Putamen (tissue), 1 donor: ENCODE measurements at places on chromosomes 5 and 9.
A peak's percentile ranks its signal among the peaks of the same experiment; 100 is the strongest.

- DNase-seq: no peak
Measured at GRCh38 chr9:113790093-113790492, 86.0 kb upstream of the ZNF618 start.

GRCh38 chr5:123088031-123088805 lies 823 bp upstream of the PRDM6 start:
- DNase-seq: no peak

GRCh38 chr9:91681461-91682305 lies 258.1 kb upstream of the NFIL3 start:
- DNase-seq: peak; percentile 59

- DNase-seq: no peak
Measured at GRCh38 chr5:112641515-112642110, 96.1 kb upstream of the APC start.

DNA sequence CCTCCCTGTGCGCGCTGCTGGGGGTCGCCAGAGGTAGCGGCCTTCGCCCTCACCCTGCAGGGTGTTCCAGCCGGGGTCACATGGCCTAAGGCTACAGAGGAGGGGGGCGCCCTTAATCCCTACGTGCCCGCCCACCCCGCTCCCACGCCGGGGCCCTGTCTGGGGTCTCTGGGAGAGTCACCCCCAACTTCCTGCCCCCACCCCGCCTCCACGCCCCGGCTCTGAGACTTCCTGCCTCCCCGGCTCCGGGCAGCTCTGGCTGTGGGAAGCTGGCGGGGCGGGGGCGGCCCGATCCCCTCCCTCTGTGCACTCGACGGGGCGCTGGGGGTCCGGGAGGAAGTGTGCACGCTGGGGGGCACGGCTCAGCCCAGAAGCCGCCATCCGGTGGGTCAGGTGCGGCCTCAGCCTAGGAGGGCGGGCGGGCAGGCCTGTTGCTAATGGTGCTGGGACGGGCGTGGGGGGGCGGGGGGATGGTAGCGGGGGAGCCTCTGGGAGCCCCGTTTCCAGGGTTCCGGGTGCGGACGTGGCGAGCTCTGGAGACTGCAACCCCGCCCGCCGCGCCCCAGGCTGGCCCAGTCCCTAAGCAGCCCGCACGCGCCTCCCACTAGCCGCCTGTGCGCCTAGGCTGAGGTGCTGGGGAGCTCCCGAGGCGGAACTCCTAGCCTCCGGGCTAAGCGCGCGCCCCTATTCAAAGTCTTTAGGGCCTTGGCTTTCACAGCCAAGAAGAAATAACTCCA lies 61.6 kb downstream of the CXXC5 start:
- DNase-seq: no peak

- DNase-seq: no peak
Measured at GRCh38 chr5:105849701-105850100, 1821.0 kb downstream of the EFNA5 start.

- no peak for DNase-seq
Measured at GRCh38 chr5:33180900-33181299, 259.9 kb upstream of the TARS1 start.

DNA sequence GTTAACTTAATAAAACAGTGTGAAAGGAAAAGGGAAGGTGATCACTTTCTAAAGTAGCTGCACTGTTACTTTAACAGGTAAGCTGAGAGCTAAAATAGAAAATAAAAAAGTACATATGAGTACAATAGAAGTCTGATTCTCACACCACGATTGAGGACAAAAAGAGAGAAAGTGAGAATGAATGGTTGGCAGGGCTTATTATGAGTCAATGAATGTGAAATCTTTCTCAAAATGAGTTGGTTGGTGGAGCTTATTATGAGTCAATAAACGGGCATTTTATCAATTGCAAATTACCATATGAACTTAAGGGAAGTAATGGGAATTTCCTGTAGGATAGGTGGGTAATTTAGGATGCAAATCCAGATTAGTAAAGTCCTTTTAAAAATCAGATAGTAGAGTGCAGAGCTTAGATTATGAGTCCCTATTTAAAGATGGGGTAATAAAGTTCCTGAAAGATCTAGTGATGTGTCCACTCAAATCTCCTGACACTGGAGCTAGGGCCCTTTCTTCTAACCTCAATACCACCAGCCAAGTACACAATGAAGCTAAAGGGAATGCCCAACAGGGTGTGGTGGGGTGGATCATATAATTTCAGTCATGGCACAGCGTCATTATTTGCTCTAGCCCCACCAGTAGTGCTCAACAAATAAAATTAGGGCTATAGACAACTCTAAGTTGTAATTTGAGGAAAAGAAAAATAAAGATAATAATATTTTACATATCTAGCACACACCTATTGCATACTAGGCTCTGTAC lies 21.1 kb upstream of the TLR4 start:
- DNase-seq: no peak

GRCh38 chr9:137021979-137022661 lies 5.9 kb downstream of the ABCA2 start:
- DNase-seq: peak; percentile 94

GRCh38 chr9:119044806-119045205 lies 324.4 kb downstream of the BRINP1 start:
- no peak for DNase-seq

DNA sequence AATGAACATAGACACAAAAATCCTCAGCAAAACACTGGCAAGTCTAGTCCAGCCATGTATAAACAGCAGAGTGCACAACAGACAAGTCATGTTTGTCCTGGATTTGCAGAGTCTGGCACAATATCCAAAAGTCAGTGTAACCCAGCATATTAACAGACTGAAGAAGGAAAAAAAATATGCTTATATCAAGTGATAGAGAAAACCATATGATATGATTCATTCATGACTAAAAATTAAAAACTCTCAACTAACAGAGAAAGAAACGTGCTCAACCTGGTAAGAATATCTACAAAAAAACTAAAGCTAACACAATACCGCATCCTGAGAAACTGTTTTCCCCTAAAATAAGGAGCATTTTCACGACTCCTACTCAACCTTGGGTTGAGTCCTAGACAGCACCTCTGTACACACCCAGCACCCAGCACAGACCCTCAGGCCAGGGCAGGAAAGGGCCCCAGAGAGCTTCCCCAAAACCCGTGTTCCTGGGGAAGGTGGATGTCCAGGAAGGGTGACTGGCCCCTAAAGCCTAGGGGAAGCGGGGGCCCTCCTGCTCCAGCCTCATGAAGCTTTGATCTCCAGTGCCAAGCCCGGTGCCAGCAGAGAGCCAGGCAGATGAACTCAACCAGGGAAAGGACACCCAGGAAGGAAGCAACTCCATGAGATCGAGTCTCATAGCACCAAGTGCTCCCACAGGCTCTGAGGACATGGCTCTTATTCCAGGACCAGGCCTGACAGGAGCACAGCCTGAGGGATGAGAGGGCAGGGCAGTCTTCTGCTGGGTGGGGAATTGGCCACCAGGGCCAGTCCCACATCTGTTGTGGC lies 38.9 kb downstream of the ADAMTS2 start:
- DNase-seq: no peak

DNA sequence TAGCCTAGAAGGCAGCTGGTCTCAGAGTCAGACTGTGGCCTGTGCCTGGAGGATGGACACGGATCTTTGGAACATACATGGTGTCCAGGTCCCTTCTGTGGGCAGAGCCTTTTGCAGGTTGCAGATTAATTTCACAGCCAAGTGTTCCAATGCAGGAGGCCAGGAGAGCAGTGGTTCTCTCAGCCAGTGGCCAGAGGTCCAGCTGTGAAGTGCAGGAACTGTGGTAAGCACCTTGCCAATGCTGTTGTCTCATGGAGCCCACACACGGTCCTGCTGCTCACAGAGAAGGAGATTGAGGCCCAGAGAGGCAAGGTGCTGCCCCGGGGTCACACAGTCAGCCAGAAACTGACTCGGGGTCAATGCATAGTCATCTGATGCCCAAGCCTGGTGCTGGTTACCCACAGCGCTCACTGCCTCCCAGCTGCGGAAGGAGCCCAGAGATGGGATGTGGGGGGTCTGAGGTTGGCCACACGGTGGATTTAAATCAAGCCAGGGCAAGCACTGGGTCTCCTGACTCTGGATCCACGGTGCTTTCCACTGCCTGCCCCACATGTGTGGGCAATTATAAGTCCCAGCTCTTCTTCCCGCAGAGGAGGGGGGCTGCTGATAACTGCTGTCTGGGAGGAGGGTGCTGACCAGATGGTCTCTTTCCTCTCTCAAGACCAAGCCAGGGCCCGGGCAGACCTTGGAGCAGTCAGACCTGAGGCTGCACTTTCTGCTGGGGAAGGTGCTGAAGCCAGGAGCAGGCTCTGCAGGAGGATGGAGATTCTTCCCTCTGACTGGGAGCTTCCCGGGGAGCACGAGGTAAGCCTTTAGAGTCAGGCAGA lies 2.8 kb downstream of the PDGFRB start:
- no peak for DNase-seq

DNA sequence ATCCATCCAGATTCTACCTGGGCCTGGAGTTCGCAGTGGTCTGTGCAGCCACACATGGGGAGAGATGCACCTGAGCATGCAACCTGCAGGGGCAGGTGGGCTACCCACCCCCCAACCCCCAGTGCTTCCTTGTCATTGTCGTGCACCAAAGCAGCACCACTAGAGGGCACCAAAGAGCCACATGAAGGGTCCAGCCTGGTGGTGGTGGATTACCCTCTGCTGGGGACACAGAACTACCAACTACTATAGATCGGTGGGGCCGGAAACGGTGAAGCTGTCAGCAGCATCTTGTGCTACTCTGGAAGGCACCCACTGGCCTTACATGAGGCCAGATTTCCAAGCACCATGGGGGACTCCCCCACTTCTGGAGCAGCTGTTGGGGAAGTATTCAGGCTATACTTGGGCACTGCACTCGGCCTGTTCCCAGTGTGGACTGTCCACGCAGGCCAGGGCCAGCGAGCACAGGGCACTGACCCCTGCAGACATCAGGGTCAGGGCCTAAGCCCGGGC lies 60.2 kb upstream of the TBC1D2 start:
- peak; percentile 50 for DNase-seq

DNA sequence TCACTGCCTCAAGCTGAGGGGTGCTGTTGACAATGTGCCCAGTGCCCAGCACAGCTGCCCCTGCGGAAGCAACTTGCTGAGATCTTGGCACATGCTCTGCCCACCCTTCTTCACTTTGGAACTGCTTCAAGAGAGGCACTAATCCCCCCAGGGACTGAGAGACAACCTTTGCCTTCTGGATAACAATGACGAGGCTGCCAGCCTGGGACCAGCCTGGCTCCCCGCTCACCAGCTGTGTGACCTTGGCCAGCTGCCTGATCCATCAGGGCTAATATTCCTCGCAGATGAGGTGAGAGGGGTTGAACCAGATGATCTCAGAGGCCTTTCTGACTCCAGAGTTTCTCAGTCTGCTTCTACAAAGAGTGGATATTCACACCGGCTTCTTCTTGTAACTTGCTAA lies 81.0 kb downstream of the SHB start:
- no peak for DNase-seq

- DNase-seq: no peak
Measured at GRCh38 chr9:98950262-98950661, 6.6 kb downstream of the COL15A1 start.

GRCh38 chr9:122718038-122718437 lies 5.8 kb upstream of the OR1L4 start:
- no peak for DNase-seq

DNA sequence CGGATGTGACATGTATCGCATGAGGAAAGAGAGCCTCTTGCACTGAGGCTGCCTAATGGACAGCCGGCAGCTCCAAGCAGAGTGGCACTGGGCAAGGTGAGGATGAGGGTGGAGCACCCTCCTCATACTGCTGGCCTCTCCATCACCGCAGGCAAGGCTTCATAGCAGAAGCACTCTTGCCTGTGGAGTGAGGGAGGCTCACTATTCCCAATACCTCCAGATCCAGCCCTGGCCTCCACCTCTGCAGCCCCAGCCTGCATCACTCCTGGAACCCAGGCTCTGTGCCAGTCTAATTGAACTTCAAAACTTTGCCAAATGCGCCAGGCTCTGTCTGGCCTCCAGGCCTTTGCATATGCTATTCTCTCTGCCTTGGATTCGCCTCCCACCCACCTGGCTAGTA lies 29.7 kb upstream of the ARAP3 start:
- DNase-seq: no peak

GRCh38 chr5:104178829-104179456 lies 616.4 kb upstream of the NUDT12 start:
- peak; percentile 50 for DNase-seq

GRCh38 chr5:158970121-158970520 lies 129.6 kb downstream of the EBF1 start:
- DNase-seq: no peak

- DNase-seq: no peak
Measured at GRCh38 chr5:157494178-157494832, 34.3 kb downstream of the NIPAL4 start.

DNA sequence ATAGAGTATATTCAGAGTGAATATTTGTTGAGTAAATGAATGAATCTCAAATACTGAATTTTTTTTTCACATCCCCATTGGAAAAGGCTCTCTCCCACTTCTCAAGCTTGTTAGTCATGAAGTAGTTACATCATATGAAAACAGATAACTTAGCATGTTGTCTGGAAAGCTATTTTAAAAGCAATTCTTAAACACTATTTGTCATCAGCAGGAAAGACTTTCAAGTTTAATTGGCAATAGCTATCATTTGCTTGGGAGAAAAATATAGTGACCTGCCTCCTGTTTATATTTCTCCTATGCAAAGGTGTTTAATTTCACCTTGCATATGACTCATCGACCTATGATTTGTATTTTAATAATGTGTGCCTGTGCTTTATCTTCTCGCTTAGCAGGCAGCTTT lies 499.8 kb upstream of the GRIA1 start:
- peak; percentile 7 for DNase-seq

- peak; percentile 87 for DNase-seq
Measured at GRCh38 chr5:125499636-125500332, 753.3 kb upstream of the ZNF608 start.

- DNase-seq: no peak
Measured at GRCh38 chr5:4542145-4542778, 597.9 kb upstream of the ADAMTS16 start.

DNA sequence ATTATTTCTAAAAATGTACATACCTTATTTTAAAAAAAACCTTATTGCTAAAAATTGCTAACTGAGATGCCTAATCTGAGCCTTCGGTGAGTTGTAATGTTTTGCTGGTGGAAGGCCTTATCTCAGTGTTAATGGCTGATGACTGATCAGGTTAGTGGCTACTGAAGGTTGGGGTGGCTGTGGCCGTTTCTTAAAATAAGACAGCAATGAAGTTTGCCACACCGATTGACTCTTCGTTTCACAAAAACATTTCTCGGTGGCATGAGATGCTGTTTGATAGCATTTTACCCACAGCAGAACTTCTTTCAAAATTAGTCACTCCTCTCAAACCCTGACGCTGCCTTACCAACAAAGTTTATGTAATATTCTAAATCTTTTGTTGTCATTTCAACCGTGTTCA lies 14.7 kb downstream of the CENPK start:
- no peak for DNase-seq

- DNase-seq: no peak
Measured at GRCh38 chr5:35430381-35431162, 187.1 kb upstream of the SPEF2 start.
